Kidney (tissue), 22 donors: ENCODE measurements at places on chromosomes 3 and 15. TPM values are rescaled to one million over a fixed set of nuclear protein-coding genes. Genes with fewer than 3 reads are reported as not detected.

DNA sequence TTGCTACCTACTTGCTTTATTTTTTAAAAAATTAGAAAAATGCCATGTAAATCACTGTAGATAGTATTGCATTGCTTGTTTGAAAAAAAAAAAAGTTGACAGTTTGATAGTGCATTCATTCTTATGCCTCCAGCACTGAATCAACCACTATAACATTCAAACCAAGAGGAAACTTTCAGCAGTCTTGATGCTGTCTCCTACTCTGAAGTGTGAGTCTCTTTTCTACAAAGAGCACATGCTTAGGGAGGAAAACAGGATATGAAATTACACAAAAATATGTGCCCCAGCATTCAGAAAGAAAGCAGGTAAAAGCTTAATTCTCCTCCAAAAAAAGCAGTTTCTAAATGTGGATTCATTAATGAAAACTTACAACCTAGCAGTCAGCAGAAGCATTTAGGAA is 78.3 kb downstream of the ZBTB20 start:
- no peaks in the 10 kb centered on the region for H3K36me3 ChIP-seq
- no peak overlapping the region for H3K4me3 ChIP-seq
- no peak overlapping the region for H3K27ac ChIP-seq
- H3K4me1 ChIP-seq = peaks cover 5% of the 10 kb centered on the region

GRCh38 chr15:90862964-90863778 is 5.2 kb upstream of the FURIN start:
- no peaks in the 10 kb centered on the region for H3K4me1 ChIP-seq
- H3K27me3 ChIP-seq = no peaks in the 10 kb centered on the region

IQCF5 gene
- total RNA-seq = not detected

DNA sequence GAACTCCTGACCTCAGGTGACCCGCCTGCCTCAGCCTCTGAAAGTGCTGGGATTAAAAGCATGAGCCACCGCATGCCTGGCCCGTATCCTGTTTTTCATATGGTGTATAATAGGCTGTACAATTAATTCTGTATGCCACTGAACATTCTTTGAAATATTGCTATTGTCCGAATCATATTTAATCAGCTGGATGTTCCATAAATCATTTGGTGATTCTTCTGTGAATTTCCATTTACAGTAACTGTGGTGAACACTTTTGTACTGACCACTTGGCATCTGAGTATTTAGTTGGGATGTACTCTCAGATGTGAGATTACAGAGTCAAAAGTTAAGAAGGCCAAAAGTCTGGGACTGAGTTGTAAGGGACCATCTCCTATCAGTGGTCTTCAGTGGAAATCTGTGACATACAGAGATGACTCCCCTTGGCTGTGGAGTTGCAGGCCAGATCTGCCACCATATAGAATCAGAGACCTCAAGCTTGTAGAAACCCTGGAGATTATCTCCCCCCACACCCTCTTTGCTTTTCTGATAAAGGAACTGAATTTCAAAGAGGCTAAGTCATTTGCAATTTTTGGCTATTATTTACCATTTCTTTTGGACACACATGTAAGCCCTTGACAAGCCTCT is 25.7 kb upstream of the DYNC1LI1 start:
- H3K36me3 ChIP-seq = no peaks in the 10 kb centered on the region
- DNase-seq = no peak
- no peak overlapping the region for H3K4me3 ChIP-seq
- no peak overlapping the region for H3K27ac ChIP-seq
- H3K4me1 ChIP-seq = no peaks in the 10 kb centered on the region
- no peaks in the 10 kb centered on the region for H3K27me3 ChIP-seq

GRCh38 chr15:70098153-70098460 is 390 bp upstream of the TLE3 start:
- H3K36me3 ChIP-seq = no peaks in the 10 kb centered on the region
- peak overlapping the region; percentile 93 for H3K27ac ChIP-seq
- DNase-seq = no peak
- H3K4me3 ChIP-seq = peak overlapping the region; percentile 30
- peaks cover 16% of the 10 kb centered on the region for H3K4me1 ChIP-seq

DNA sequence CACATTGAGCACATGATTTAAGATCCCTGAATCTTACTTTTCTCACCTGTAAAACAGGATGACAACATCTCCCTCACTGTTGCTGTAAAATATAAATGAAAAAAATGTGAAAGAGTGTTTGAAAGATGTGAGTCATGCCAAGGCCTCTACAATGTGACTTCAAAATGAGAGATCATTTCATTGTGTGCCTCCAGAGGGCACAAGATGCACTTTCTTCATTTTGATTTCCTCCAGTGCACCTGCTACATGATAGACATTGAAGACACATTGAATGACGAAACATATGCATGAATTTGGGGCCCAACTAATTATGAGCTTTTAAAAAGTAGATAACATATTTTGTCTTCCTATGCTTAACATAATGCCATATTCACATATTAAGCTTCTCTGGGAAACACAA is 170.3 kb downstream of the MOBP start:
- H3K27ac ChIP-seq = no peak overlapping the region
- no peaks in the 10 kb centered on the region for H3K27me3 ChIP-seq
- no peak for DNase-seq
- H3K4me3 ChIP-seq = no peak overlapping the region
- no peaks in the 10 kb centered on the region for H3K36me3 ChIP-seq
- no peaks in the 10 kb centered on the region for H3K4me1 ChIP-seq

GRCh38 chr15:99997112-99997651 is 263.9 kb upstream of the LYSMD4 start:
- H3K27ac ChIP-seq = no peak overlapping the region
- no peak overlapping the region for H3K4me3 ChIP-seq
- no peak for DNase-seq
- no peaks in the 10 kb centered on the region for H3K27me3 ChIP-seq
- no peaks in the 10 kb centered on the region for H3K4me1 ChIP-seq
